Trophoblast cell (in vitro differentiated cells and primary cell): ENCODE measurements at places on chromosomes 13 and 19.

DNA sequence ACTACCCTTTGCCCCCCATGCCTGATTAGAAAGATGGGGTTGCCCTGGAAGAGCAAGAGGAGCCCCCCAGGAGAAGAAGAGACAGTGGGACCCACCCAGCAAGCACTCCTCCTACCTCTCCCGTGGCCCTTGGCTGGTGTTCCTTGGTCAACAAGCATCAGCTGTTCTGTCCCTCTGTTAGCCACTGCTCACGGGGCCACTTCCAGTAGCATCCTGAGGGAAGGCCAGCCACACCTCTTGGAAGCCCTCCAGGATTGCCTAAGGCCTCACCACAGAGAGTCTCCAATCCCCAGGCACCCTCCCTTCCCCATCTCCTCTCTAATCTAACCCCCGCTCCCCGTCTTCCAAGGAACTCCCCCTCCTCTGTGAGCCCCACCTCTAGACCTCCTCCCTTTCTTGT is 15.1 kb upstream of the DPP9 start:
- DNase-seq, result no peak

GRCh38 chr13:23356368-23356767 is 77.1 kb downstream of the SACS start:
- no peak for DNase-seq

DNA sequence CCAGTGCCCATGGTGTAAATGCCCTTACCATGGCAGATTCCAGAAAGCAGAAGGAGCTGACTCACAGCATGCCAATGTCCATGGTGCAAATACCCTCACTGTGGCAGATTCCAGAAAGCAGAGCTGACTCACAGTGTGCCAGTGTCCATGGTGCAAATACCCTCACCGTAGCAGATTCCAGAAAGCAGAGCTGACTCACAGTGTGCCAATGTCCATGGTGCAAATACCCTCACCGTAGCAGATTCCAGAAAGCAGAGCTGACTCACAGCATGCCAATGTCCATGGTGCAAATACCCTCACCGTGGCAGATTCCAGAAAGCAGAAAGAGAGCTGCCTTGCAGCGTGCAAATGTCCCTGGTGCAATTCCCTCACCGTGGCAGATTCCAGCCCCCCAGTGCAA is 163.8 kb upstream of the SOX1 start:
- peak; percentile 29 for DNase-seq

- DNase-seq, result peak; percentile 11
These were observed 3.9 kb downstream of the COG3 start for GRCh38 chr13:45468635-45469034.

- DNase-seq, result no peak
These were observed 5.6 kb upstream of the GPR42 start for GRCh38 chr19:35365303-35365702.

- DNase-seq, result no peak
These were observed 1.0 kb downstream of the AP2S1 start for GRCh38 chr19:46849610-46850009.

DNA sequence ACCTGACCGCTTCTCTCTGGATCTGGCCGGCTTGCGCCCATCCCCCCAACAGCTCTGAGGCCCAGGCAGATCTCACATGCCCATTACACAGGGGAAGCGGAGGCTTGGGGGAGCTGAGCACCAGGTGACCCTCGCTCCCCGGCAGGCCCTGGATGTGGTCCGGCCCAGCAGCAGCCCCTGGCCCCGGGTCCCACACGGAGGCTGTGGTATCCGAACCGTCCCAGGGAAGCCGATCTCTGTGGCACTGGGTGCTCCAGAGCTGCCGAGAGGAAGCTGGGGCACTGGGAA is 27.7 kb downstream of the SBNO2 start:
- no peak for DNase-seq

GRCh38 chr19:40358773-40359172 is 10.3 kb downstream of the PLD3 start:
- DNase-seq, result peak; percentile 8

DNA sequence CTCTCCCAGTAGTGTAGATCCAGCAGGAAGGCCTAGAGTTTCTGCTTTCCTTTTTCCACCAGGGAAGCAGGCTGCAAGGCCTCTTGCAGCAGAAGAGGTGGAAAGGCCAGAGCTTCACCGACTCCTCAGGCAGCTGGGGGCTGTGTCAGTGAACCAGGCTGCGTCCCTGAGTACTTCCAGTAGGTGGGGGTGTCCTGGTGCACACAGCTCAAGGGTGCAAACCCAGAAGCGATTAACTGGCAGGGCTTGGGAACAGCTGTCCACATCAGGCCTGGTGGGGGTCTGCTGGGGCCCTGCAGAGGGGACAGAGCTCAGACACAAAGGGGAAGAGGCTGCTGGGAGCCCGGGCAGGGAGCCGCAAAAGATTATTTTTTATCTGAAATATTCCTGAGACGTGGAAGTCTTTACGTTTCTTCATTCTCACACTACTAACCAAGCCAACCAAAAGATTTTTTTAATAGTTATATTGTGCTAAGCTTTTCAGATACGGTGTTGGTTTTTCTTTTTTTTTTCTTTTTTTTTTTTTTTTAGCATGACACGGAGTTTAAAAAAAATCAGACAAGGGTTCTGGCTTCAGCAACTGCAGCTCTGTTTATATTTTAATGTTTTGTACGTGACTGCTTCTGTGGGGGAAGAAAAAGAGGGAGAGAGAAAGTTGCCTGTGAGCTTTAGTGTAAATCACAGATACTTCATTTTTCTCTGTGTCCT is 11.0 kb downstream of the TSHZ3 start:
- no peak for DNase-seq

DNA sequence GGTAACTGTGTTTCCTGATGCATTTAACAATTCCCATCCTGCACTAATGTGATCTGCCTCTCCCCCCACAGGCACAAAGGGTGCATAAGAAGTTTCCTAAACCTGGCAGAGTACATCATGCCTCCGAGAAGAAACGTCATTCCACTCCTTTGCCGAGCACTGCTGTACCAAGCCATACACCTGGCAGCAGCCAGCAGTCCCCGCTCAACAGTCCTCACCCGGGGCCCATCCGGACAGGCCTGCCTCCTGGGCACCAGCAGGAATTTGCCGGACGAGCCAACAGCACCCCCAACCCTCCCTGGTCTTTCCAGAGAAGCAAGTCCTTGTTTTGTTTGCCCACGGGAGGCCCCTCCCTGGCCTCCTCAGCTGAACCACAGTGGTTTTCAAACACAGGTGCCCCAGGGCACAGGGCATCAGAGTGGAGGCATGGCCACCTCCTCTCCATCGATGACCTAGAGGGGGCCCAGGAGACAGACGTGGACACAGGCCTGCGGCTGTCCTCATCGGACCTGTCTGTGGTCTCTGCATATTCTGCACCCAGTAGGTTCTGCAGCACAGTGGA is 58.3 kb downstream of the FAM124A start:
- DNase-seq, result no peak

DNA sequence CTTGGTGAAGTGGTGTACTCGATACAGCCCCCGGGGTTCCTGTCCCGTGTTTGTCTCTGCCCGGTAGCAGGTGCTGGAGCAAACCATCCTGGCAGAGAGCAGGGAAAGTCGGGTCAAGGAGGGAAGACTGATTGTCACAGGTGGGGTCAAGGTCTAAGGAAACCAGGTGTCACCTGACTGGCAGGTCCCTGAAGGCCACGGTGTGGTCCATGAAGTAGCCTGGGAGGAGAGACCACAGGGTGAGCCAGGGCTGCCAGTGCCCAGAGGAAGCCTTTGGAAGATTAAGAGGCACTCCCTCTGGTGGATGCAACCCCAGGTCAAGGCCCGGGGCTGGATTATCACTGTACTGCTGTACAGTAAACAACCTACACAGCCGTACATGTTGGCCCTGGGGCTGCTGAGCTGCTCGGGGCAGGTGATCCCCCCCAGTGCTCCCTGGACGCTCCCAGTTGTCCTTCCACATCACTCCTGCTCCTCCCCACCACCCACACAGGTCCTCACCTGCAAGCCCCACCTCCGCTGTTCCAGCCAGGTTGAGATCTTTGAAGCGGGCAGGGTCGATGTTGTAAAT is 6.0 kb upstream of the CCER2 start:
- DNase-seq, result peak; percentile 28

DNA sequence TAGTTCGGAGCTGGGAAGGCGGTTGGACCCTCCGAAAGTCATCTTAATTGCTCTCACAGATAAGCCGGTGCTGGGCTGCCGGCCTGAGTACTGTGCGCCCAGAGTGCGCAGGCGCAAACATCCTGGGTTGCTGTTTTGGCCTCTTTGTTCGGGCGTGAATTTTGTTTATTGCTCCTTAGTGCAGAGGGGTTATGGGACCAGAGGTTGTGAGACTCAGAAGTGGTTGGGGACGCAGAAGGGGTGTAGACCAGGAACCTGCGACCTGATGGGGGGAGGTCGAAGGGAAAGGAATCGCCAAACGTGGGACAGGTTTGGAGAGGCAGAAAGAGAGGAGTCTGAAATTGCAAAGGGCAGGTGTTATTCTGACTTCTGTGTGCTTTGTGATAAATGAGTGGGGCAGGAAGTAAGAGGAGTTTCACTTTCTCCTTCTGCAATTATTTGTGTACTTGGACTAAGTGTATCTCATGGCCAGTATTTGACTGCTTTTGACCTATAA is 607 bp upstream of the ZNF566 start:
- DNase-seq, result peak; percentile 93

- DNase-seq, result peak; percentile 85
These were observed 44.6 kb downstream of the ZNF787 start for GRCh38 chr19:56076498-56076897.

DNA sequence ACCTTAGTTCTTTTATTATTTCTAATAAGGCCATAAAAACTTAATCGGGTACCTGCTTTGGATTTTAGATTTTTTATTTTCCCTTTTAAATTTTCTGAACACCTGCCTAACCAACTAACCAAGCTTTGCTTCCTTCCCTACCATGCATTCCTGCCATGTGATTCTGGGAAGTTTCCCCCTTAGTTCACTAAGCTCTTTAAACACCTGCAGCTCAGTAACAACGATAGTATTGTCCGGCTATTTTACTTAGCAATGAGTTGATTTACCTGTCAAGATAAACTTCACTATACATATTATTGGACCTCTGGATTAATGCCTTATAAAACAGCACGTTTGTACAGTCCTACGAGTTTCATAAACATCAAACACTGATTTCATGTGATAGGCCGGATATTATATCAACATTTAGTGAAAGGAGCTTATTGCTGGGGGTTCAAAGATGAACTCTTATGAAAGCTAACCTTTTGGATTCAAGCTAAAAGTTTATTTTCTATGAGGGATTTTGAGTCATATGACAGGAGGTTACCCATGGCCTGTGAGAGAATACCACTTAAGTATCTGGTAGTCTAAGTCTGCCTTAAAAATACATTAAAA is 81.0 kb upstream of the STARD13 start:
- no peak for DNase-seq

- DNase-seq, result no peak
These were observed 19.9 kb downstream of the NDFIP2 start for GRCh38 chr13:79500829-79501228.

DNA sequence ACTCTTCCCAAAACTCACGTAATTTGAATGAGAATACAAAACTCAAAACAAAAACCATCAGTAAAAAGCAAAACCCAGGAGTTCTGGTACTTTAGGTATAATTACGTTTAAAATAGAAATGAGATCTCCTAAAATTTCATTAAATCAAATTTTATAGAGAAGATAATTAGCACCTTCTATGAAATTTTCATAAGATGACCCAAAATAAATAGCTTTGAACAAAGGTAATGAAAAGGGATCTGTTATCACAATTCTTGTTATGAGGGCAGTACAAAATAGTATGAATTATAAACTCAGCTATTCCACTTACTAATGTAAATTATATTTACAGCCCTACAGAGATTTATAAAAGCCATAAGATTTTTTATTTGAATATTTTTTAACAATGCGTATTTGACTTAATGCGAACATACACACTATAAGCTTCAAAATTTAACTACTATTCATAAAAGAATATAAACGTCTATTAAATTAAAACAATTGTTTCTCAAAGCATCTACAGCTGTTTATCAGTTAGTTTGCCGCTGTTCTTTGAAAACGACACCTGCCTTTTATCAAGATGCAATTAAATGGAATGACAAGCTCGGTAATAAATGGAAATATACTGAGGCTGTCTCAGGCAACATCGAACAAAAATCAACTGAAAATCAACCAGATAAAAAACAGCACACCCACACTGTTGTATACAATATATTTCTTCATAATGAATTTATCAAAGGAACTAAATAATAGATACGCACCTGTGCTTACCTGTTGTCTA is 63.8 kb downstream of the KCNRG start:
- DNase-seq, result no peak

- no peak for DNase-seq
These were observed 8.3 kb upstream of the PCDH20 start for GRCh38 chr13:61423915-61424314.

GRCh38 chr19:21432590-21432989 is 35.7 kb downstream of the ZNF493 start:
- DNase-seq, result peak; percentile 72

DNA sequence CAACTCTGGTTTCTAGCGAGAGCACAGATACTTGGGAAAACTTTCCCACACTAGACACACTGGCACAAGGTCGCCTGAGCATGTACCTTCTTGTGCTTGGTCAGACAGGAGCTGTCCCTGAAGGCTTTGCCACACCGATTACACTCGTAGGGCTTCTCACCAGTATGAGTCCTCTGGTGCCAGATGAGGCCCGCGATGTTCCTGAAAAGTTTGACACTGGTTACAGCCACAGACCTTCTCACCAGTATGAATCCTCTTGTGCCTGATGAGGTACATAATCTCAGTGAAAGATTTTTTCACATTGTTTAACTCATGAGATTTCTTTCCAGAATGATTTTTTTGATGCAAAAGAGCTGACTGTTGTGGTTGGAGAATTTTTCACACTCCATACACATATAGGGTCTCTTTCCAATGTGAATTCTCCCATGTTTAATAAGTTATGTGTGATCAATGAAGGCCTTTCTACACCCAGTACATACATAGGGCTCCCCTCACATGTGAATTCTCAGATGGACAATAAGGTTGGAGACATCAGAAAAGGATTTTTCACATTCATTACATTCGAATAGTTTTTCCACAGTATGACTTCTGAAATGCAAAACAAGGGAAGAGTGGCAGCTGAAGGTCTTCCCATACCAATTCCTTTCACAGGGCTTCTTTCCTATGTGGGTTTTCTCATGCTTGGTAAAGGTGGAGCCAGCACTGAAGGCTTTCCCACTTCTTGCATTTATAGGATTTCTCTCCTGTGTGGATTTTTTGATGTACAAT is 9.9 kb upstream of the ZSCAN18 start:
- DNase-seq, result no peak

DNA sequence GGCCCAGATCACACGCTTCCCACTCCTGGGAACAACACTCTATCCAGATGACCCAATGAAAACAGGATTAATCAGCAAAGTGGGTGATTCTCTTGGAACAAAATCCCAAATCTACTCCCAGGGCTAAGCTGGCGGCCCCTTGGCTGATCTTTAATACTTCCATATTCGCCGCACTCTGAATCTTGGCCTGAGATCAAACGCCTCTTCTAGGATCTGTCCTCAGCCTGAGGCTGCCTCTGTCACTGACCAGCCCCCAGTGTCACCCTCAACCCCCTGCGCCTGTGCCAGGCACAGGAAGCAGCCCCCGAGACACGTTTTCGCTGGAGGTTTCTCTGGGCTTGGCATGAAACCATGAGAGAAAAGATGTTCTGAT is 2.4 kb upstream of the CTXN1 start:
- DNase-seq, result no peak

- DNase-seq, result no peak
These were observed 10.5 kb upstream of the ZNF112 start for GRCh38 chr19:44367024-44367423.

GRCh38 chr19:30696514-30696913 is 324.3 kb downstream of the ZNF536 start:
- DNase-seq, result peak; percentile 20

GRCh38 chr13:55999709-56000108 is 1141.0 kb upstream of the PRR20A start:
- DNase-seq, result no peak

- DNase-seq, result peak; percentile 57
These were observed 689 bp downstream of the DCUN1D2 start for GRCh38 chr13:113489549-113490495.
